ENCODE measurements at places on chromosomes 2 and 18.

DNA sequence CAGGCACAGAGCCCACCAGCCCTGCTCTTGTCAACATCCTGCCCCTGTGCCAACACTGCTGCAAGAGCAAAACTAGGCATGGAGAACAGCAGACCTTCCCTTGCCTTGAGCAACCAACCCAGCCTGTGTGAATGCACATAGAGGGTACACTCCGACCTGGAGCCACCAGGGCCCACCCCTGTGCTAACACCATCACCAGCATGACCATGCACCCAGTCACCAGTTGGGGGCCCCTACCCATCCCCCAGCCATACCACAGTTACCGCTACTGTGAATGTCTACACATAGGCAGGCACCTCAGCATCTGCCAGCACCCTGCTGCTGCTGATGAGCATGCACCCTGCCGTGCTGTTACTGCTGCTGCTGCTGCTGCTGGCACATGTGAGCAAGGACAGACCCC lies 301.9 kb upstream of the ST6GAL2 start:
- DNase-seq = no peak

GRCh38 chr18:13221869-13222855 lies 3.6 kb downstream of the LDLRAD4 start:
- DNase-seq = no peak

DNA sequence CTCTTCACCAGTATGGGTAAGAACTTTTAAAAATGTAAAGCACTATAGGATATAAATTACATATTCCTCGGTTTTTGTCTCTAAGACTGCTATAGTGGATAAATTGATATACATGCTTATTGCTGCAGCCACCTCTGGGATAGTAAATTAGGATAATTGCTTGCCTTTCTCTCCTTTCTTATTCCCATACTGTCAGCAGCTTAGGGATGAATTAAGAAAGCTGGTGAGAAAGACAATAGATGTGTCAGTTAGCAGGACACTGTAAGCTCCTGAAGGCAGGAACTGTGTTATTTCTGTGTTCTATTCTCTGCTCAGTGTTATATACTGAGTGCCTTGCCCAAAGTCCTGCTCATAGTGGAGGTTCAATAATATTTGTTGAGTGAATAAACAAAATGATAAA lies 828.6 kb upstream of the ACVR2A start:
- no peak for DNase-seq

DNA sequence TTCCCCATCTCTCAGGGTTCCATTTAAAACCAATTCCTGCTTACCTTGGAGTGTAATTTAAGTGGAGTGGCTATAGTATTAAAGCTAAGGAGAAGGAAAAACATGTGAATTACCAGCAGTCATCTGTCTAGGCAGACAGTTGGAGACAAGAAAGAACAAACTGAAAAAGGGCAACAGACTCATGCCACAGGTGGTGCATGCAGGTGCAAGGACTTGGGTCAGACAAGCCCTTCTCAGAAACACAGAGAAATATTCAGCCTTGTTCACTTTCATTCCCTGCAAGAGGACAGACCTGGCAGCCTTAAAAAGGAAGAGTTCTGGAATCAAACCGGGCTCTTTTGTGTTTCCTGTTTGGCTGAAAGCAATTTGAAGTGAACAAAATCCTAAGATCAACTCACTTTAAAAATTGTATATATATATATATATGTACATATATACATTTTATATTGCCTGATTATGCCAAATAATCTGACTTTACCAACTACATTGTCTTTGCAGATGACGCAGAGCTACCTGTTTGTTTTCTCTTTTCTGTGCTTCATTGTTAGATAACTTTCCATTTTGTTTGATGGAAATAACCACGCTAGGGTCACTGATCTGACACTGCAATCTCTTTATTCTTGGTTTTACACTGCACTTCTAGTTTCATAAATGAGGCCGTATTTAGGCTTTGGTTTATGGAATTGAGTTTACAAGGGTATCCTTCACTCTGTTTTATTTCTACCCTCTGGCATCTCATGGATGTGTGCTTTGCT lies 35.1 kb upstream of the VPS54 start:
- DNase-seq = no peak

- no peak for DNase-seq
Observed at GRCh38 chr2:122528061-122528460, 772.6 kb downstream of the TSN start.

DNA sequence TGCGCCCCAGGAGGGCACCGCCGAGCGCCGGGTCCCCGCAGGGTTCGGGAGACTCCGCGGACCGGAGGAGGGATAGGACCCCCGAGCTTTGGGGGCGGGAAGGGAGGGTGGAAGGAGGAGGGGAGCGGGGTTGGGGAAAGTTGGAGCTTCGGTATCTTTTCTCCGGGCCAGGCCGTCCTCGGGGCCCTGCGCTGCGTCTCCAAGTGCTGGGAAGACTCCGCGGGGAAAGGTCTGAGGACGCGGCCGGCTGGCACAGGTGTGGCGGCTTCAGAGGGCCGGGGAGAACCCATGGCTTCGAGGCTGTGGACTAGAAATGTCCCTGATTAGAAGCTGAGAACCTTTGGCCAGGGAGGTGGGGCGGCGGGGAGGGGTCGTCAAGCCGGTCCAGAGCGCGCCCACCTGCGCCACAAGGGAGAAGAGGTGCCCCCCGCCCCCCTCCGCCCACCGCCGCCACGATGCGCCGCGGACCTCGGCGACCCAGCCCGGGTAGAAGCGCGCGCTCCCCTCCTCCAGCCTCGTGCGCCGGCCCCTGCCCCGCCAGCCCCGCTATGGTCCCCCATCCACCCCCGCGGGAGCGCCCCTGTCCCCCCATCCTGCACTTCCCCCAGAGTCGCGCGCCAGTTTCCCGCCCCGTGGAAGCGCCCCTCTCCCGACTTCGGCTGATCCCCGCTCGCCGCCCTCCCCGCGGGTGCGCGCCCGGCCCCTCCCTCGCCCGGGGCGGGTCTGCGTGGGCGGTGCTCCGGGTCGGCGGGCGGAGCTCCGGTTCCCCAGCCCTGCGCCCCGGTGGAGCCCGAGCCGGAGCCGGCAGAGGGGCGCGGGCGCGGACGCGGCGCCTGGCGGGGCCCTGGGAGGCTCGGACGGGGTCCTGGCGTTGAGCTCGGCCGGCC lies at the start of gene SNTG2:
TSS of gene SNTG2 (plus strand) at position 770 of the 887 bp plus-strand sequence. CDS start 148 bp downstream, outside the sequence.
- peak; percentile 23 for DNase-seq

DNA sequence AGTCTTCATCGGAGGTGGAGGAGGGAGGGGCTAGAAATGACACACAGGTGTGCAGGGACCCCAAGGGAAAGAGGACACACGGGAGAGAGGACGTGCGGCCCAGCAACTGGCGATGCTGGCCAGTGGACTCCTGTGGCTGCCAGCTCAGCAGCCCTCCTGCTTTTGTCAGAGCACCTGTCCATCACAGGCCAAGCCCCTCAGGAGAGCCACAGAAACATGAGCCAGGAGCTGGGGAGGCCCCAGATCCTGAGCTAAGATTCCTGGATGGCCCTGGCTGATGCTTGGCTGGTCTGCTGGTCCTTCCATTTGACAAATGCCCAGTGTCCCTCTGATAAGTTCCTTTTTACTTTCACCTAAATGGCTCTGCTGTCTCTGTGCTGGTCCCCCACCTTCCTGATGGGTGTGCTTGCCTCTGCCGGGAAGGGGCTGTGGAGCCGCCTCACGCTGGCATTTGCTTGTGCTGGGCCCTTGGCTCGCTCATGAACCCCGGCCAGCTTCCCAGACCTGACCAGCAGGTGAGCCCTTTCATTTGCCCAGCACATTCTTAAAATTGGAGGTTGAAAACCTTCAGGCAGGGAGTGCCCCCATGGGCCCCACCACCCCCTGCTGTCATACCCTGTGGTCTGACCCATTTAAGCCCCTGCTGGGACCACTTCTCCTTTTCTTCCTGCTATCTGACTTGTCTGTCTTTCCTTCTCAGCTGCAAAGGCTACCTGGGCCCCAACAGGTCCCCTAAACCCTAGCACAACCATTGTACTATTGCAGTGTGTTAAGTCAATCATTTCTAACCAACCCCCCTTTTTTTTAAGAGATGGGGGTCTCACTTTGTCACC lies 37.3 kb downstream of the CYP27C1 start:
- no peak for DNase-seq

DNA sequence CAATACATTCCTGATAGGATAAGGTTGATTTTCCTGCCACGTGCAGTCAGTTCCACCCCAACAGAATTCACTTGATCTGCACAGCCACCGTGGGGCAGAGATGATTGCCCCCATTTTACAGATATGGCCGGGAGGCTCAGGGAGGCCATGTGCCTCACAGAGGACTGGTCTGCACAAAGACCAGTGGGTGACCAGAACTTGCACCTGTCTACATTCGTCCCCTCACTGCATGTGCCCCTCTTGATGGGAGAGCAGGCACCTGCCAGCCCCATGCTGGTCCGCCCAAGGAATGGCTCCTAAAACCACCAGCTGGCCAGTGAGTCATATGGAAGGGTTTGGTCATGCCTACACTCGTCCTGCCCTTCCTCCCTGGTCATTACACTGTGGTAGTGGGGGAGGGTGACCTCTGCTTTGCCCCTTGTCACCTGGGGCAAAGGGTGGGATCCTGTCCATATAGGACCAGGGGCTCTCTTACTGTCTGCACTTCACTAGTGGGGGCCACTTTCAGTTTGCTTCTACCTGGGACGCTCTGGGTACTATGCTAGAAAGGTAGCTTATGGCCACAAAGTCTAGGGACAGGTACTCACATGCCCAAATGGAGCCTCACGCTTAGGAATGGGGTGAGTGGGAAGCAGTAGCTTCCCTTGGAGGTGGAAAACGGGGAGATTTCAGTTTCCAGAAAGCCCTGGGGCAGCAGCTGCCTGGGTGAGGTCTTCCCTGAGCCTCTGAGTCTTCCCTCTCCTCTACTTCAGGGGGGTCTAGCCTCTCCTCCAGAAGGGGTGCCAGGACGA lies 14.7 kb downstream of the RRM2 start:
- DNase-seq = no peak
